ENCODE measurements at places on chromosomes 5 and 9. TPM values are rescaled to one million over a fixed set of nuclear protein-coding genes. Genes with fewer than 3 reads are reported as not detected.
A peak's percentile ranks its signal among the peaks of the same experiment; 100 is the strongest.

DNA sequence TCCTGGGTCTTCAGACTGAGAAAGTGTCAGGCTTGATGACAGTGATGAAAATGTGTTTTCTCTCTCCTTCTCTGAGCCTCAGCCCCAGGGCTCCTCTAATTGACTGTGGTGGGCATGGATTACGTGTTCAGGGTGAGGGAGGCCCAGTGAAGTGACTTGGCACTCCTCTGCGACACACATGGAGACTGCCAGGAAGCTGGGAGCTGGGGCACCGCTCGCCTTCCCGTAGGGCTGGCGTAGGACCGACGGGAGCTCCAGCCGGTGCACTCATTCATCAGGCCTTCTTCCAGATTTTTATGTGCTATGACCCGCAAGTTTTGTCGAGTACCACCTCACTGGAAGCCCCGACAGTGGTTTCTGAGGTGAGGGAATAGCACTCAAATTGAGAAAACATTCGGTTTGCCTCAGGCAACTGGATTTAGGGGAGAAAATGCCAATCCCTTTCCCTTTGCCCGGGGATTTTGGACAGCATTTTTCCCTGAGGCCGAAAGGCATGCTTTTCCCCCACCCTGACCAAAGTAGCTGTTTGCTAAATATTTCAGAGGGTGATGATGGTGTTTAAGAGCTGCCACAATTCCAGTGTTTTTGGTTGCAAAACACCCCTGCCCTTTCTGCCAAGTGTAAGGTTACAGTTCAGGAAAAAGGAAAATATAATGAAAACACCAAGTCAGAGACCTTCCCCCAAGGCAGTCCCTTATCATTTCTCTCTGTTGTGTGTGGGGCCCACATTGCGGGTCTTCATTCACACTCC, 83.7 kb downstream of the PCSK5 start:
- no peak for DNase-seq

DNA sequence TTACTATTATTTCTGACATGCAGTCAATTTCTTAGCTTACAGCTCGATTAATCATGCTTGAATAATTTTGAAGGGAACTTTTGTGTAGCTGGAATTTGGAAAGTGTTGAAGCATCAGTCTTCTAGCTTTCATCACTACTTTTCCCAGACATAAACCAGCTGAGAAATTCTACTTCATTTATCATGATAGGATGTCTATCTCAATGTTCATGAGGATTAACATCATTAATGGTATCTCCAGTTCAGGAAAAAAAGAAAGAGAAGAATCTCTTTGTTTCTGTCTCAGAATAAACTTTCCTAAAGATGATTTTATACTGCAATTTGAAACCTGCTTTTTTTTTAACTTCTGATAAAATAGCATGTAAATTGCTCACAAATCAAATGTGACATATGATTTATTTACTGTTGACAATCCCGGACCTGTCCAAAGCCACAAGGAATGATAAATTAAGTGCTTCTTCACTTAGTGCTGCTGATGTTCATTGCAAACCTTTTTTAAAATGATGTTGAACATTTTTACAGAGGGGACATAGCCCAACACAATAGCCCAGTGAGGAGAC, 412.1 kb upstream of the CLINT1 start:
- DNase-seq: no peak

DNA sequence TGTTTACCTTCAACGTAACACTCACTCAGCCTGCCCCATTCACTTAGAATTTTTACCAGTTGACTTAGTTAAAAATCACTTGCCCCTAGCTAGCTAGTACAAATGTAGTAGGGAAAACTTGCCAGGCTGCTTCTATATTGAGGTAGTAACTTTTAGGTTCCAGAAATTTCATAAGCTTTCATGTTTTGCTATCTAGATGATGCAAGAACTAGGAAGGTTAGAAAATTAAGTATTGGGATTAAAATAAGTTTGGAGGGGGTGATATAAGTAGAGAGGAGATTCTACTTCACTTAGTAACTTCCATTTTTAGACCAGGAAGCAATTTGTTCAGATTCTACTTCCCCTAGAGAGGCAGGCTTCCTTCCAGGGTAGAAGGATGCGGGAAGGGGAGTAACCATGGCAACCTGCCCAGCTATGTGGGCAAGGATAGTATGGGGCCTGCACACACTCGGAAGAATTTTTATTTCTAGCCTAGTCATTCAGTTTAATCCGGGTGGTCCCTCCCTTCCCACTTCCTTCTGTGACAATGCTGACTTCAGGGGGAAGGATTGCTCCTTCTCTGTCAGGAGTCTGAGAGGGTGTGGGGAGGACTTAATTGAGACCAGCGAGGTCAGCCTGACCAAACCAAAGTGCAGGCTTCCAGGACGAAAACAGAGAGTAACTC, 4.2 kb downstream of the DAB2 start:
- no peak for DNase-seq

GRCh38 chr9:121729769-121730562, 78.5 kb downstream of the DAB2IP start:
- no peak for DNase-seq

DNA sequence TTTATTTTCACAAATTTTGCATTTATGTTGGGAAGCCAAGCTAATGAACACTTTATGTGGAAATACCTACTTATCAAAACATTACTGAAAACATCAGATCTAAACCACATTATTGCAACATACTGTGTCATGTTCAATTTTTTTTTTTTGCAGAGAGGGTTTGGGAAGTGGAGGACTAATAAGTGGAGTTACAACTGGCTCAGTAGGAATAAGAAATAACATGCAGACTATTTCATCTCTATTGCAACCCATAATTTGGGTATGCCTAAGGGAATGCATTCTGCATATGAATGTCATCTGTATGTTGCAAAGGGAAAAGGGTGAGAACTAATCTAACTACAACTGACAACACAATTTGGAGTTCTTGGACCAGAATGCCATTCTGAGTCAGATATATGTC, 41.8 kb downstream of the APC start:
- DNase-seq: no peak

DNA sequence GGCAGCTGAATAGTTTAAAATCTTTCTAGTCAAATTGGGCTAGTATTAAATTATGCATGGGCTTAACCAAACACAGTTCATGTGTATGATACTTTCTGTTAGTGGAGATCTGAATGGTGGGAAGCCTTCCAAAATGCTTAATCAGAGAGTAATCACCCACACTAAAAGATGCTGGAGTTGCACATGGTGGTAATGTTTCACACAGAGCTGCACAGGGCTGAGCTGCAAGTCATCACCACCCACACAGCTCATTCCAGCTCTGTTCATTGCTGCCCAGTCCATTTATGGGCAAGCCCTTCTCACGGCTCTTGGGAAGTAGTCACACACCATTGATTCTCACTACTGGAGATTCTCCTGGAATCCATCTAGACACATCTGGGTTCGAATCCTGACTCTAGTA, 351.5 kb upstream of the KCNN2 start:
- DNase-seq: no peak

Gene MYMK
- total RNA-seq: not detected

- DNase-seq: no peak
Measured at GRCh38 chr9:110192531-110193261, 15.3 kb downstream of the C9orf152 start.

Gene FOXI1
- not detected for total RNA-seq

- DNase-seq: no peak
Measured at GRCh38 chr5:33816791-33817190, 75.0 kb downstream of the ADAMTS12 start.

DNA sequence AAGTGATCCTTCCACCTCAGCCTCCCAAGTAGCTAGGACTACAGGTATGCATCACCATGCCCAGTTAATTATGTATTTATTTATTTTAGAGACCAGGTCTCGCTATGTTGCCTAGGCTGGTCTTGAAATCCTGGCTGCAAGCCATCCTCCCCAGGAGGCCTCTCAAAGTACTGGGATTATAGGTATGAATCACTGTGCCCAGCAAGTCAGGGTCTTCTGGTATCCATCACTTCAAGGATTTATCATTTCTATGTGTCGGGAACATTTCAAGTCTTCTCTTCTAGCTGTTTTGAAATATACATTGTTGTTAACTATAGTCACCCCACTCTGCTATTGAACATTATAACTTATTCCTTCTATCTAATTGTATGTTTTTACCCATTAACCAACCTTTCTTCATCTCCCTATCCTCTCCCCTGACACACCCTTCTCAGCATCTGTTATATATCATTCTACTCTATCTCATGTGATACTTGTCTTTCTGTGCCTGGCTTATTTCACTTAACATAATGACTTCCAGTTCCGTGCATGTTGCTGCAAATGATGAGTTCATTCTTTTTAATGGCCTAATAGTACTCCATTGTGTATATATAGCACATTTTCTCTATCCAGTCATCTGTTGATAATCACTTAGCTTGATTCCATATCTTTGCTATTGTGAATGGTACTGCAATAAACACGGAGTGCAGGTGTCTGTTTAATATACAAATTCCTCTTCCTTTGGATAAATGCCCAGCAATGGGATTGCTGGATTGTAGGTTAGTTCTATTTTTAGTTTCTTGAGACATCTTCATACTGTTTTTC, 26.4 kb downstream of the UTP15 start:
- DNase-seq: no peak

- DNase-seq: peak; percentile 61
Measured at GRCh38 chr9:107486674-107487520, 2.7 kb downstream of the KLF4 start.

Gene NIPBL
- 44.2 TPM for total RNA-seq

Measured in GM23338 (cell line).